ENCODE measurements at places on chromosomes 2 and 18.

DNA sequence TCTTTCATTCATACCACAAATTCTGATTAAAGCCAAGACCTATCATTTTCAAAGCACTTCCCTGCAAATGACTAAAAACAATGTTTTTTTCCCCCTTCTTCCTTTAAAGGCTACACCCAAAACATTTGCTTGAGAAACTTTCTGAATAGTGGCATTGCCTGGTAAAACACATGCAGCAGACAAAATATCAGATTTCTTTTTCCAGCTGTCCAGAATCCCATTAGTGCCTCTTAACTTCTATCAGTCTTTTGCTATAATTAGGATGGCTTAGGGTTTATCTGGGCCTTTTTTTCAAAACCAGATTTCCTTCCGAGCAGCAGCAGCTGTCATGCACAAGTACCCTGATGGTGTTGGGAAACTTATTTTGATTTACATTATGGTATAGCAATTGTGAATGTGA is 50.6 kb downstream of the ALPK2 start:
- no peak for DNase-seq

DNA sequence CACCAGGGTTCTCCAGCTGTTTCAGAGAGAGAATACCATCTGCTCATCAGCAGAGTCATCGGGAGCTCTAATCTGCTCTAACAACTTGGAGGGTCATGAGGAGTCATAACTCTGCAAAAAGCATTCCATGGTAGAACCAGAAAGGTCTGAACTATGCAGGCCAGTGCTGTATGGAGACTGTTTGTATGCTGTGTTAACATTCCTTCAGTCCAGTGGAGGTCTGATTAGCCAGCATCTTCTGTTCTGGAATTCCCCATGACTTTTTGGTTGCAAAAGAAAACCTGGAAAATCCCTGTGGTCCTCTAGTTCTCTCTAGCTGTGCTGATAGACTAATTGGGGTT is 9.4 kb upstream of the ITGB6 start:
- DNase-seq, result no peak

- no peak for DNase-seq
Observed at GRCh38 chr2:69616755-69617154, 26.8 kb downstream of the AAK1 start.

- DNase-seq, result no peak
Observed at GRCh38 chr2:70035344-70035844, 51.9 kb upstream of the PCBP1 start.

DNA sequence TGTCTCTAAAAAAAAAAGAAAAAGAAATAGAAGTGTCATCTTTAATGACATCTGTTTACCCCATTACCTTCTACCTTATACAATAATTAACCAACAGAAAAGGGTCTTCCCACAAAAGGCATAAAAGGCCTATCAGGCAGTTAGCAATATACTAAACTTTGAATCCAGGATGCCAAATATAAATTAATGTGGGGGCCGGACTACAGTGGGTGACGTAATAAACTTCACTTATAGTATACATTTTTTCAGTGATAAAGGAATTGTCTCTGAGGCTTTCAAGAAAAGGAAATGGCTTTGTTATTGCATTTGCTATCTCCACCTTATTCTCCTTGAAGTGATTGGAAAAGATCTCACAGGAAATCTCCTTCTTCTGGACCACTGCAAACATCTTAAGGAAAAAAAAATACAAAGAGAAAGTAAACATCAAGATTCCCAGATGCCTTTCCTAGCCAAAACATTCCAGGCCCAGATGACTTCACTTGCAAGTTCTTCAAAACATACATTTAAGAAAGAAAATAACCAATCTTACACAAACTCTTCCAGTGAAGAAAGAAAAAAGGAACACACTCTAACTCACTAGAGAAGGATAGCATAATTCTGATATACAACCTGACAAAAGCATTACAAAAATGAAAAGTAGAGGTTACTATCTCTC is 126.2 kb upstream of the CAB39 start:
- no peak for DNase-seq

DNA sequence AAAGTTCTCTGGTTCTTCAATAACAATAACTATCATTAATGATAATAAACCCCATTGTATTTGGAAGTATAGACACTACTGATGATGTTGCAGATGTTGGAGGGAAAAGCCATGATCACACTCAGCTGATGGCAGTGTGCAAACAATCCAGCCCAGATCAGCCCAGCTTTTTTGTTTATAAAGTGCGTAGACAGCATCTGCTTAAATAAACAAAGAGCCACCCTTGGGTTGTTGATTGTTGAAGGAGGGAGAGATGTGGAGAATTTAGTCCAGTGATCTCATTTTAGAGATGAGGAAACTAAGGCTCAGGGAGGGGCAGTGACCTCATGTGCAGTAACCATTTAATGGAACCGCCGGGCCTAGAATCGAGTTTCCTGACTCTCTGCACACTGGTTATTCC is 56.0 kb upstream of the MEX3C start:
- DNase-seq, result no peak

GRCh38 chr2:217993138-217993537 is 9.7 kb downstream of the TNS1 start:
- DNase-seq, result no peak

DNA sequence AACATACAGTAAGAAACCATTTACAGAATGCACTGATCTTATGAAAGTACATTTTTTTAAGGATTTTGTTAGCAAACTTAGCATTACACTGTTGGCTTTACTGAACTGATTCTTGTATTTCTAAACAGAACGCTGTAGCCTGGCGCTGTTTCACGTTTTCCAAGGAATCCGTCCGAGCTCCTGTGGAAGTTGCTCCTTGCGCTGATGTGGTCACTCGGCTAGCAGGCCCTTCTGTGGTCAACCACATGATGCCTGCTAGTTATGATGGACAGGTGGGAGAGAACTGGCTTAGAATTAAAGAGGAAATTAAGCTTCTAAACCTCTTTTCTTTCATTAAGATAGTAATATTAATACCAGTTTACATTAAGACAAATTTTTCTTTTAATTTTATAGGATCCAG is 76.8 kb downstream of the CEP192 start:
- DNase-seq, result no peak

GRCh38 chr18:51447351-51448342 is 250.2 kb upstream of the MEX3C start:
- DNase-seq, result no peak

DNA sequence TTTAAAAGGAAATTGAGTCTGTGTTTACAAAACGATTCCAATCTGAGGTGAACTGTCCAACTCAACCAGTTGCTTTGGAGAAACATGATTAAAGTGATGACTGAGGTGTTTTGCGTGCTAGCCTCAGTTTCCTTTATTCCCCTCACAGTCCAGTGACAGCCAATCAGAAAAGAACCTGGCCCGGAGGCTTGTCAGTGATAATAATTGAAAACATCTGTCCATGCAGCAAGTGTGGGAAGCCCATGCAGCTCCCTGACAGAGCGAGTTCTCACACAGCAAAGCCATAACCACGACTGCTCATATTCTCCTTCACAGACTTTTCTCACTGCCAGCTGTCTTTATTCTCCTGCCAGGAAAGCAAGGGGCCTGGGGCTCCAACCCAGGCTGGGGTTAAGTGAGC is 613.4 kb downstream of the ARHGAP15 start:
- DNase-seq, result no peak

- no peak for DNase-seq
Observed at GRCh38 chr2:135225781-135226180, 173.7 kb downstream of the RAB3GAP1 start.

DNA sequence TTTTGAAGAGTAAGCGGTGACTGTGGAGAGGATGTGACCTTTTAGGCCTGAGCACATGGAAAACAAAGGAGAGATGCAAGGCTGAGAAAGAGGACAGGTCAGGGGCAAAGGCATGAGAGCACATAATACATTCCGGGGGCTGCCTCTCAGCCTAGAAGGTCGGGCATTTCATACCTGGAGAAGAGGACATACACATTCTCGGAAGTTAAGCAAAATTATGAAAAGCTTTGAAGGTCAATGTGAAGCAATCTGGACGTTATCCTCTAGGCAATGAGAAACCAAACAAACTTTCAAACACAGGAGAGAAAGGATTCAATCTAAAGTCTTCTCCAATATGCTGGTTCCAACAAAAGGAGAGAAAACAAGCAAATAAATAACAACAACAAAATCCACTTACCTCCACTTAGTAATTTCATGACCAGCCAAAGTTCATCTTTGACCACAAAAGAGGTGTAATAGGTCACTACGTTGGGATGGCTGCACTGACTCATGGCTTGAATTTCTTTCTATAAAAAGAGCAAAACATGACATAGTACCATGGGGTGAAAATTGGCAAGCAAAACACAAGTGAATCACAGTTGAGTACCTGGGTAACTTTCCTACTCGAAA is 80.4 kb downstream of the STK39 start:
- no peak for DNase-seq

DNA sequence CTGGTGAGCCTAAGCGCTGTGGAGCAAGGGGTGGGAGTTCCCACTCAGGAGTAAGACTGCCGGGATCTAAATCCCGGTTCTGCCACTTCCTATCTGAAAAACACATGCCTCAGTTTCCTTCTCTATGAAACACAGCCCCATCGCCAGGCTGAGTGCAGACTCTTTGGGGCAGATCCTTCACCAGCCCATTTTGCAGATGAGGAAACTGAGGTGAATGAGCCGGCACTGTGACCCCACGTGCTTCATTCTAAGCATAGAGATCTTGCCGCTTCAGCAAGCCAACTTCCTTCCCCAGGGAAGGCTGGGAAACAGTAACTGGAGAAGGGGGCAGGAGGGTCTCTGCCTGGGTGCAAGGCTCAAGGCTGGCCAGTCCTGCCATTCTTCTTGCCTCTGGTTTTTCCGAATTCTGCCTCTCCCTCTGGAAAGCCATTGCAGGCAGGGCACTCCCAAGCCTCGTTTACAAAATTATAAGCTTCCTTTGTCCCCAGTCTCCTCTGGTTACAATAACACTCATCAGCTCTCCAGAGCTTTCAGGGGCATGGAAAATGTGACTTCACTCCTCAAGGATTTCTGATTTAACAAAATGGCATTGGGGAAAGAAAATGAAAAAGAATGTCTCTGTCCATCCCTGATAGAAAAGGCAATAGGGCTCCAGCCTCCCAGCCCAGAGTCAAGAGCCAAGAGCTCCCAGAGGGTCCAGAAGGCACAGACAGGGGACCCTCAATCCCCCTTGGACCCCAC is 249.2 kb downstream of the TNS1 start:
- DNase-seq, result no peak

DNA sequence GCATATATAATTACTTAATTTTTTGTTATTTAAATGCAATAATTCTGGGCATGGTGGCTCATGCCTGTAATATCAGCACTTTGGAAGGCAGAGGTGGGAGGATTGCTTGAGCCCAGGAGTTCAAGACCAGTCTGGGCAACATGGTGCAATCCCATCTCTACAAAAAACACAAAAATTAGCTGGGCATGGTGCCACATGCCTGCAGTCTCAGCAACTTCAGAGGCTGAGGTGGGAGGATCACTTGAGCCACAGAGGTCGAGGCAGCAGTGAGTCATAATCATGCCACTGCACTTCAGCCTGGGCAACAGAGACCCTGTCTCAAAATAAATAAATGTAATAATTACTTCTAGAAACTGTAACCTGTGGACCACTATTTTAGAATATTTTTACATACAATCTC is 21.5 kb upstream of the TMEM87B start:
- DNase-seq, result no peak
